Activated CD4-positive, alpha-beta memory T cell treated with anti-CD3 and anti-CD28 coated beads, Interleukin-2, amount 10 ng/mL, durations not matched to agents 7 days and 5 days (primary cell): ENCODE measurements at places on chromosomes 7 and 10. TPM values are rescaled to one million over a fixed set of nuclear protein-coding genes. Genes with fewer than 3 reads are reported as not detected.
A peak's percentile ranks its signal among the peaks of the same experiment; 100 is the strongest.

DNA sequence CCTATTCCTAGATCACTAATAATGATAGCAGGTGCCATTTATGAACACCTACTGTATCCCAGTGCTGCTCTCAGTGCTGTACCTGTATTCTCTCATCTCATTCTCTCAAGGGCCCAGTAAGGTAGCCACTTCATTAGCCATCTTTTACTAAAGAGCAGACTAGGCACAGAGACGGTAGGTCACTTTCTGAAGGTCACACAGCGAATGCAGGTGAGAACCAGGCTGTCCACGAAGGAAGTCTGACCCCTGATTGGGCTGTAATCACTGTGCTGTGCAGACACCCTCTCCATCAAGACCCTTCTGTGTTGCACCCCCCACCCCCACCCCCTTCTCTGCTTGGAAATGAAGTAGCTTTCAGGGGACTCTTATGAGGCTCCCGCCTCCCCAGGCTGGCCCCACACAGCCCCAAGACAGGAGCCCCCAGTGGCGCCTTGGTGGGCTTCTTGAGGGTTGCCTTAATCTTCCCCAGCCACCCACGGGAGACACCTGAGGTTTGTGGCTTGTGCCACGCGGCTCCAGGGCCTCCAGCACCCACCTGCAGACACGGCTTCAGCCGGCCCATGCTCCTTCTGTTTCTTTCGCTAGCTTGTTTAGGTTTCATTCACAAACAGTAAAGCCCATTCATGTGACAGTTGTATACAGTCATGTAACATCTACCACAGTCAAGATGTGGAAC is 81.7 kb upstream of the FAM20C start:
- H3K4me3 ChIP-seq, result no peak overlapping the region
- peaks cover 4% of the 10 kb centered on the region for H3K4me1 ChIP-seq
- DNase-seq, result no peak
- H3K27ac ChIP-seq, result no peak overlapping the region

DNA sequence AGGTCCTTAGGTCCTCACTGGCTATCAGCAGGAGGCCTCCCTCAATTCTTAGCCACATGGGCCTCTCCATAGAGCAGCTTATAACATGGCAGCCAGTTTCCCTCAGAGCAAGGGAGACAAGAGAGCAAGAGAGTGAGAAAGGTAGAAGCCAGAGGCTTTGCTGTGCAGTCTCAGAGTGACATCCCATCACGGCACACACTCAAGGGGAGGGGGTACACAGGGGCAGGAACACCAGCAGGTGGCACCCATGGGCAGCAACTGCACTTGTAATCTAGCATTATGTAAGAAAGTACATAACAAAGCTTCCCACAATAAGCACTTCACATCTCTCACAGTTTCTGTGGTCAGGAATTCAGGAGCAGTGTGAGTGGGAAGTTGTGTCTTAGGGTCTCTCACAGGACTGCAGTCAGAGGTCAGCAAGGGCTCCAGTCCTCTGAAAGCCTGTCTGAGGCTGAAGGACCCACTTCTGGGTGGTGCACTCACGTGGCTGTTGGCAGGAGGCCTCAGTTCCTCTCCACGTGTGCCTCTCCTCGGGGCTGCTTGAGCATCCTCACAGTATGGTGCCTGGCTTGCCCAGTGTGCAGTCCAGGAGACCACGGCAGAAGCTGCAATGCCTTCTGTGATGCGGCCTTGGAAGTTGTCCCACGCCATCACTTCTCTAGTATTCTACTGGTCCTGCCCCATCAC is 159.4 kb downstream of the OAT start:
- DNase-seq, result no peak
- H3K27ac ChIP-seq, result no peak overlapping the region
- H3K27me3 ChIP-seq, result peaks cover 1% of the 10 kb centered on the region
- no peaks in the 10 kb centered on the region for H3K36me3 ChIP-seq

DNA sequence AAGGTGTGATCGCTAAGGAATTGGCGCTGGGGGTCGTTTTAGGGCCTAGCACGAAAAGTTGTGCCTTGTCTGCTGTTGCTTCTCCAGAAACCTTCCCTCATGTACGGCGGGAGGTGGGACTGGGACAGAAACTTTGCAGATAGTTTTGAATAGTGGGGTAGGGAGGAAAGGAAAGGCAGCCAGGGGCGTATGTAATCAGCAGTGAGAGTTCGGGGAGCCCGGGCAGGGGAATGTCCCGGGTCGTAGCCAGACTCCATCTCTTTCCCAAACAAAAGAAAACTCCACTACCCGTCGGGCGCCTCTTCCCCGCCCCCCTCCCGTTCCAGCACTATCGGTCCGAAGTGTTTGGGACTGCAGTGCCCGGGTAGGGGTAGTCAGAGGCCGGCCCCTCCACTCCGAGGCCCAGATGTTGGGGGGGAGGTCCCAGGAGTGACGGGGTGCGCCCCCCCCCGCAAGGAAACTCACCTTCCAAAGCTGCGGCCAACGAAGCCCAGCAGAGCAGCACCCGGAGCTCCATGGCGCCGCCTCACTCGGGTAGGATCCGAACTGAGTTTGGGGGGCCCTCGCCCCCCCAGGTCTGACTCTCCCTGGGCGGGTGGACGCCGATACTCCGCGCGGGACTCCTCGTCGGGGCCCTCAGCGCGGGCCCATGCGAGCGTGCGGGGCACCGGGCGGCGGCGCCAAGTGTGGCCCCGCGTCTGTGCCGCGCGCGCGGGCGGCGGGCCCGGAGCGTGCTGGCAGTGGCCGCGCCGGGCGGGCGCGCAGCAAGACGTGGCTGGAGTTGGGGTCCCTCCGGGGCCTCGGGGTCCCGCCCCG is 601 bp downstream of the EPHB4 start:
- H3K4me3 ChIP-seq, result peak overlapping the region; percentile 34
- DNase-seq, result no peak
- H3K27ac ChIP-seq, result no peak overlapping the region
- H3K27me3 ChIP-seq, result peaks cover 50% of the 10 kb centered on the region
- no peaks in the 10 kb centered on the region for H3K36me3 ChIP-seq

DNA sequence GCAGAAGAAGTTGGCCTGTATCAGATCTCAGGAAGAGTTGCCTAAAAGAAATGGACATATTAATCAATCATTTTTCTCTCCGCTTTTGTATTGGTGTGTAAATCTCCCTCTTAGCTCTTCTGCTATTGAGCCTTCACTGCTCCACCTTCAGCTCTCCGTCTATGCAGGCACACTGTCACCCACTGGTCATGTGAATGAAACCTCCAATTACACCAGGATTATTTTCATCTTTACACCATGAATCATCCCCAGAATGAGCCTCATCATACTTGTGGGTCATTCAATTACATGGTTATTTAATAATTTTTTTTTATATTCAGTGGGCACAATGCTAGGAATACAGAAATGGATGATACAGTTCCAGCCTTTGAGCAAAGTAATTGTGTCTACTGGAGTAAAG is 92.6 kb downstream of the LRRC4 start:
- H3K4me1 ChIP-seq, result no peaks in the 10 kb centered on the region
- H3K4me3 ChIP-seq, result no peak overlapping the region
- no peak overlapping the region for H3K27ac ChIP-seq
- no peak for DNase-seq

DNA sequence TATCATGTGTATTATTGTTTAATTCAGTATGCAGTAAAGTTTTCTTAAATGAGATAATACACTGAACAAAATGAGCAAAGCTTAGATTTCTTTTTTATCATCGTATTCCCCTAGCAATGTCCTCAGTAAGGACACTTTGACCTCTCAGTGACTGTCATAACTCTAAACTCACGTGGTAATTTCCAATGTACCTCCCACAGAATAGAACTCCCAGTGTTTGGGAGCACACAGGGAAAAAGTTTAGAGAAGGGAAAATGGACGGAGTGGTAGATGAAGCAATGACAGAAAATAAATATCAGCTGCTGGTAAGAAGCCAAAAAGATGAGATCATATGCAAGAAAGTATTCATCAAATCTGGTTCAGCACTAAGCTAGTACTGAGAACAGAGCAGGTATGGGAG is 758.6 kb upstream of the KCND2 start:
- no peaks in the 10 kb centered on the region for H3K4me1 ChIP-seq
- no peak overlapping the region for H3K27ac ChIP-seq
- no peak for DNase-seq
- H3K27me3 ChIP-seq, result no peaks in the 10 kb centered on the region
- H3K4me3 ChIP-seq, result no peak overlapping the region

GRCh38 chr10:126203746-126204145 is 184.5 kb downstream of the ADAM12 start:
- H3K4me3 ChIP-seq, result no peak overlapping the region
- no peak overlapping the region for H3K27ac ChIP-seq
- H3K4me1 ChIP-seq, result no peaks in the 10 kb centered on the region
- DNase-seq, result no peak

GRCh38 chr7:47097431-47097830 is 484.5 kb downstream of the TNS3 start:
- H3K4me3 ChIP-seq, result no peak overlapping the region
- H3K27ac ChIP-seq, result no peak overlapping the region
- H3K27me3 ChIP-seq, result no peaks in the 10 kb centered on the region
- no peaks in the 10 kb centered on the region for H3K36me3 ChIP-seq
- no peaks in the 10 kb centered on the region for H3K4me1 ChIP-seq

DNA sequence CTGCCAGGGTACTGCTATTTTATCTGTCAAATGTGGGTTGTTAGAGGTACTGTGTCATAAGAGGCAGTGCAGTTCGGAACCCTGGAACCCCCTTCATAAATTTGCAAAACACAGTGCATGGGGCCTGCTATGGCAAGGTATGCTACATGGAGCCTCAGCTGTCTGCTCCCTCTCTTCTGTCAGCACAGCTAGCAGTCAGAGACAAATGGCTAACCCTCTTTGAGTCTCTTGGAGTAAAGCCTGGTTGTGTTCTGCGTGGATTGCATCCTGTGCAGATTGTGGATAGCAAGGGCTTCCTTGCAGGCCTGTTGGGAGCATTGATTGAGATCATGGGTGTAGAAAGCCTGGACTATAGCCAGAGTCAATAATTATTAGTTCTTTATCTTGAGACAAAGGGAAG is 397.8 kb downstream of the AUTS2 start:
- no peaks in the 10 kb centered on the region for H3K27me3 ChIP-seq
- H3K36me3 ChIP-seq, result no peaks in the 10 kb centered on the region
- DNase-seq, result no peak
- H3K4me1 ChIP-seq, result no peaks in the 10 kb centered on the region

DNA sequence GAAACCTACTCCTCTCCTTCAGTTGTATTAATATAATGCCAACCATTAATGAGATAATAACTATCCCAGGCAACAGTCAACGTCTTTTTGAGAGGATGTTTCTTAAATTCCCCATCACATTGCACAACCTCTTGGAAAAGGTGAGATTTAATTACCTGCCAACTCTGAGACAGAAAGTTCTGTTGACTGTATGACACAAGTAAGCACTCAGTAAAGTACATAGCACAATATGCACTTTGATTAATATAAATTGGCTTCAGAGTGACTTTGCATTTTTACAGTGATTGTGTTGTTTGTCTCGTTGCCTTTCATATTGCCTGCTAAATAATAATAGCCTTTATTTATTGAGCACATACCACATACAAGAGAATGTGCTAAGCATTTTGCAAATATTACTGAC is 46.7 kb downstream of the CAV1 start:
- H3K4me1 ChIP-seq, result peaks cover 3% of the 10 kb centered on the region
- no peak overlapping the region for H3K27ac ChIP-seq
- H3K27me3 ChIP-seq, result peaks cover 15% of the 10 kb centered on the region
- no peak for DNase-seq
- H3K4me3 ChIP-seq, result no peak overlapping the region

GRCh38 chr10:13877154-13877909 is 290.6 kb downstream of the PRPF18 start:
- no peaks in the 10 kb centered on the region for H3K4me1 ChIP-seq
- peaks cover 3% of the 10 kb centered on the region for H3K27me3 ChIP-seq
- no peak for DNase-seq
- H3K4me3 ChIP-seq, result no peak overlapping the region
- H3K36me3 ChIP-seq, result no peaks in the 10 kb centered on the region

- no peaks in the 10 kb centered on the region for H3K36me3 ChIP-seq
- no peak overlapping the region for H3K4me3 ChIP-seq
- DNase-seq, result no peak
Observed at GRCh38 chr10:106515206-106515790, 649.2 kb downstream of the SORCS1 start.

The TMEM196 gene
- not detected for total RNA-seq

The CYP2E1 gene
- 0.43 TPM for total RNA-seq

The RASSF4 gene
- 0.50 TPM for total RNA-seq

The GALNT11 gene
- 17.6 TPM for total RNA-seq

The CYCS gene
- 108 TPM for total RNA-seq
